ENCODE measurements at places on chromosomes 2 and 18.

- DNase-seq = no peak
These were observed 3.8 kb downstream of the STAM2 start for GRCh38 chr2:152171718-152172117.

DNA sequence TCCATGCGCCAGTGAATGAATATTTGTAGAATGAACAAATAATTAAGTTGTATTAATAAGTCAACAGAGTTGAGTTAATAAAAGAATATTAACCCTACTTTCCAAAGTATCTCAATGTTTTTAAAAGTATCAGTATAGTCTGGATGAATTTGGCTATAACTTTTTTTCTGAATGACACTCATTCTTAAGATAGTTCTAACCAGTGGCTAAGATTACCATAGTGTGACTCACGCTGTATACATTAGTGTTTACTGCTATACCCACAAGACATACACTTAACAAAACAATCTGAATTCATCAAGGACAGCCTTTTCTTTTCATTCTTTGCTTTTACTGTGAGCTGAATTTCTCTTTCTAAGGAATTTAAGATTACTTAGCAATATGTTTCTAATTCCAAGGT lies 77.0 kb upstream of the PDE1A start:
- DNase-seq = no peak

DNA sequence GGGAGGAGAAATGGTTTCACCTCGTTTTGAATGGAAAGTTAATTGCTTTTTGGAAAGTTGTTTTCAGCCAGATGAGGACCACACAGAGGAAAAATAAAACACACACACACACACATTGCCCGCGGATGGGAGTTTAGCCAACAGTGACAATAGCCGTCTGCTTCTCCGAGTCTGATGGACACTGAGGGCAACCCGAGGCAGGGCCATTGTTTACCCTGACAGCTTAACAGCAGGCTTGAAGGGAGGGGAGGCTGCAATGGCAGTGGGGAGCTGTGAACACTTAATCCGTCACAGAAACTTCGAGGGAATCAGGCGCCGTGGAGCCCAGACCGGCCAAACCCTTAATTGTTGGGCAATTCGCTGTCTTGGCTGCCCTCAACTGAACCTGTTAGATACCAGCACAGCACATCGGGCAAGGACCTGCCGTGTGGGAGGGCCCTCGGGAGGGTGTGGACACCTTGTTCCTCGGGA lies 145.9 kb downstream of the ACKR3 start:
- no peak for DNase-seq

DNA sequence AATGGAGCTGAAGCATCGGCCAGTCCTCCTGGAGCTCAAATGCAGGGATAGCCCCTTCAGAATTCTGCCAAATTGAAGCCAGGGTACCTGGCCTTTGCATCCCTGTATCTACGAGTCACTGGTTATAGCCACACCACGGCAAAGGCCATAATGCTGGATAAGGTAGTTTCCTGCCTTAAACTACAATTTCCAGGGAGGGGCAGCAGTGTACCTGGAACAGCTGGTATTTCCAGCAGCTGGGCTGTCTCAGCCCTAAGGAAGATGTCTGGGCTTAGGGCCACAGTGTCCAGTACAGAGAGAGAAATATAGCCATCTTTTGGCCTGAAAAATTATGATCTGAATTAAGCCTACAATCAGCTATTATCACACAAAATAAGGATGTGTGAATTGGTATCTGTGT lies 180.3 kb downstream of the GCA start:
- no peak for DNase-seq

DNA sequence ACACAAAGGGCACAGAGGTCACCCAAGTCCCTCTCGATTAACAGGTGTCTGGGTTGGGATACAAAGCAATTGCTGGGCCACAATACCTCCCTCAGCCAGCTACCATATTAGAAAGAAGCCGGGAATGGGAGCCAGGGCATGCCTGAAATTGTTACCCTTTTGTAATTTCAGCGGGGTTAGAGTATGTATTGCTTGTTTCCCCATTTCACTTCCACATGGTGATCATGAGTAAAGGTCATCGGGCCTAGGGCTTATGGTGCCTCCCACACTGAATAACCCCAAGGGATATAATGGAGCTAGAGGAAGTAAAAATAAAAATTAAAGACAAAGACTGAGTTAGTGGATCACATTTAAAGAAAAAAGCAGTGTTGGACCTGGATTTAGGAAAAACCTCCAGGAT lies 437.2 kb upstream of the KLHL29 start:
- no peak for DNase-seq

DNA sequence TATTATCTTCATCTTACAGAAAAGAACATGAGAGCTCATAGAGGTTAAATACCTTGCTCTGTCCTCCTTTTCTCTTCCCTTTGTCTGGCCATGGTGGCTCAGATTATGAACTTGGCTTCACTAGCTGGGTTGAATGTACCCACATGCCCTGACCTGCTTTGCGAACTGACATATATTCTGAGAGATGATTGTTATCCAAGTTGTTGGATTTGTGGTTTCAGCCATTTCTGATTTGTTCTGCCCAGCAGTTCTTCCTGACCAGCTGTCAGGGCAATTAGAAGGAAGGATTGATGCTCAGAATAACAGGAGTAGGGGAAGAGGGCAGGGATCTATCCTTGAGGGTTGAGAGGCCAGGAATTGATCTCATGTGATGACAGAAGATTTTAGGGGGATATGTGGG lies 236.8 kb upstream of the FAM98A start:
- DNase-seq = no peak

- DNase-seq = no peak
These were observed 16.2 kb upstream of the RHOB start for GRCh38 chr2:20430461-20431300.

- no peak for DNase-seq
These were observed 210.6 kb downstream of the CAMKMT start for GRCh38 chr2:44572196-44572900.

GRCh38 chr18:58727776-58728500 lies 56.7 kb downstream of the MALT1 start:
- DNase-seq = no peak

GRCh38 chr2:8729939-8730338 lies 48.1 kb downstream of the ID2 start:
- DNase-seq = no peak

DNA sequence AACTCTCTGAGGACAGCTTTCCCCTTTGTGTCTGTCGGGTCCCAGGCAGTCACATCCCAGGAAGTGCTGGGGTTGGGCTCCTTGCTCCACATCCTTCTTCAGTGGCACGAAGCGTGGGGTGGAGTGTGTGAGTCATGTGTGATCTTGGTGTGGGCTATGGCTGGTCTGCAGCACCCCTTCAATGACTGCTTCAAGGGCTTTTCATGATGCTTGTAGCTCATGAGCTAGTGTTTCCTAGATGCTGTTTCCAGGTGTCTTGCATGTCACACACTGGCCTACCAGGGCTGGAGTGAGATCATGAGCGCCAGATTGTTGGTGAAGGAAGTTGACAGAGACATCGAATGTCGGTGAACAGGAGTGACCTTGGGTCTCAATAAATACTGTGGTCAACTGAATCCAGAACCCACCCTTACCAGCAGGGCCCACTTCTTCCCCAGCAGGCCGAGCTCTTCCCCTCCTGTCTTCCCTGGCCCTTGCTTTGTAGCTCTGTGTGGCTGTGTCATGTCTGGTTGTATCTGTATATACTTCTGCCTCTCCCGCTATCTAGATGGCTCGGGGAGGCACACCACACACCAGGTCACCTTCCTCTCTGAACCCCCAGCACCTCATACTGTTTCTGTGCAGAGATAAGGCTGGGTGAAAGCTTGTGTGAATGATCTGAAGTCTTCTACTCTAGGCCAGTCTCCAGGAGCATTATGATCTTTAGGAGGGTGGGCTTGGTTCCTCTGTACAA lies 3.8 kb downstream of the C2orf92 start:
- DNase-seq = no peak

- no peak for DNase-seq
These were observed 21.6 kb upstream of the SLC35G4 start for GRCh38 chr18:11587846-11588245.

DNA sequence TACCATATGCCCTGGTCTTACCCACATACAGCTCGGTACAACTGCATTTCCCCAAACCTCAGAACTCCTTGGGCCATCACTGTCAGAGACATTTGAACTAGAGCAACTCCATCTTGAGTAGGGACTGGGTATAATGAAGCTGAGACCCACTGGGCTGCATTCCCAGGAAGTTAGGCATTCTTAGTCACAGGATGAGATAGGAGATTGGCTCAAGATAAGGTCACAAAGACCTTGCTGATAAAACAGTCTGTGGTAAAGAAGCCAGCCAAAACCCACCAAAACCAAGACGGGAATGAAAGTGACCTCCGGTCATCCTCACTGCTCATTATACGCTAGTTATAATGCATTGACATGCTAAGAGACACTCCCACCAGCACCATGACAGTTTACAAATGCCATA lies 131.3 kb downstream of the PIK3C3 start:
- no peak for DNase-seq

- DNase-seq = no peak
These were observed 276.3 kb downstream of the RND3 start for GRCh38 chr2:150211164-150211631.

DNA sequence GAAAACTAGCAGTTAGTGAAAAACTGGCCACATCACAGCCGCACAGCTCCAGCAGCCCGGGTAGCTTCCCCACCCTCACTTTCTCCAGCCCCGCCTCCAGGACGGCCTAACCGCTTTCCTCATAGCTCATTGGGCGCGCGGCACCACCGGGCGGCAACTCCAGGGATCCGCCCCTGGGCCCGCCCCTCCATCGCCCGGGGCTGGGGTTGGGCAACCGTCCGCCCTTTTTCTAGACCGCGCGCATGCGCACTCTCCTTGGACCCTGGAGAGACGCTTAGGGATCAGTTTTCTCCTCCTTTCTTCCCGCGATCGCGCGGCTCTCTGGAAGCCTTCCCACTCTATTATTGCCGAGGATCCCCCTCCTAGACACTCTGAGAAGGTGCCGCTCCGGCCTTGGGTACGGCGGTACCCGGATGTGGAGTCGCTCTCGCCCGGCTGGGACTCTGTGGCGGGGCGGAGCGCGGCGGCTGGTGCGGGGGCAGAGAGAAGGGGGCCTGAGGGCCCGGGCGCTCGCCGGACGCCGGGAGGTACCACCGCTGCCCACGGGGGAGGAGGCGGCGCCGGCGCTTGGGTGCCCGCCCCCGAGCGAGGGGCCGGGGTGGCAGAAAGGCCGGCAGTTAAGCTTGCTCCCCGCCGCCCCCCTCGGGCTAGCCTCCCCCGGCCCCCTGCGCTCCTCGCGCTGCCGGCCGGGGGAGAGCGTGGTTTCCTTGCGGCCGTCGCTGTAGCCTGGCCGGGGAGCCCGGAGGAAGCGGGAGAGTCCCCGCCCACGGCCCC lies at the start of gene MIB1:
Gene MIB1, plus strand, starts transcription at position 255 of the 774 bp plus-strand sequence. CDS start 792 bp downstream, outside the sequence.
- peak; percentile 80 for DNase-seq

GRCh38 chr18:31658670-31659575 lies 25.5 kb downstream of the B4GALT6 start:
- DNase-seq = no peak

GRCh38 chr2:7634409-7634808 lies 717.2 kb downstream of the RNF144A start:
- DNase-seq = no peak

DNA sequence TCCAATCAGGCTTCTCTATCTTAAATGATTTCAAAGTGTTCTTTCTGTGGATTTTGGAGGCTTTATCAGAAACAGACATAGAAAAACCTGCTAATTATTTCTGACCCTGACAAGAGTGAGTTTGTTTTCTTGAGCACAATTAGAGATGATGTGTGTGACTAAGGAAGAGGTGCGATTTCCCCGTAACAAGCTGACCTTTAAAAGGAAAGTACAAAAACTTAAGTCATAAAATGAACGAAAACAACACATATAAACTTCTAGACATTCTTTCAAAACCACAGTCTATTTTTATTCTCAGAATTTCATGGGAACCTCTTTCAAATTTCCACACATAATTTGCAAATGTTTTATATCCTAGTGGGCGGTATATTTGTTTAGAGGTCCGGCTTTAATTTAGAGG lies 604.8 kb downstream of the CPS1 start:
- no peak for DNase-seq

GRCh38 chr2:48512571-48512970 lies 17.4 kb upstream of the STON1 start:
- no peak for DNase-seq

DNA sequence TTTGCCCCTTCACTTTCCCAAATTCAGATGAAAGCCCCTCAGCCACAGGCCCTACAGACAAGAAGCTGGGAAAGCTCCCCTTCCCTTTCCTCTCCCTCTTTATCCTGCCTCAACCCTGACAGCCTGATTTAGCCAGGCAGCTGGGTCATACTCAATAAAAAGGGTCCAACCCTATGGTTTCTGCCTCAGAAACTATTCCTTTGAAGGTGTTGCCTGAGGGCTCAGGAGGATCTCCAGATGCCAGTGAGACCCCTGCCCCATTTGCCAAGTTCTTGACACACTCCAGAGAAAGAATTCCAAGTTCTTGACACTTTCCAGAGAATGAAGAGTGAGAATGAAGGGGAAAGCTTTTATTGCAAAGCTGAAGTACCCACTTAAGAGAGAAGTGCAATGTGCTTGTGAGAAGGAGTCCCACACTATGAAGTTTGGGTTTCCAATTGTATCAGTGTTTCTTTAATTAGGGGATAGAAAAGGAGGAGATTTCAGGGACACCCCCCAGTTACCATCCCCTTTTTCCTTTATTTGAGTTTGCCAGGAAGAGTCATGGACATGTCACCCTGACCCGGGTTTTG lies 576.2 kb downstream of the METTL4 start:
- DNase-seq = no peak

- DNase-seq = no peak
These were observed 83.6 kb downstream of the MRPS9 start for GRCh38 chr2:105121434-105121833.

DNA sequence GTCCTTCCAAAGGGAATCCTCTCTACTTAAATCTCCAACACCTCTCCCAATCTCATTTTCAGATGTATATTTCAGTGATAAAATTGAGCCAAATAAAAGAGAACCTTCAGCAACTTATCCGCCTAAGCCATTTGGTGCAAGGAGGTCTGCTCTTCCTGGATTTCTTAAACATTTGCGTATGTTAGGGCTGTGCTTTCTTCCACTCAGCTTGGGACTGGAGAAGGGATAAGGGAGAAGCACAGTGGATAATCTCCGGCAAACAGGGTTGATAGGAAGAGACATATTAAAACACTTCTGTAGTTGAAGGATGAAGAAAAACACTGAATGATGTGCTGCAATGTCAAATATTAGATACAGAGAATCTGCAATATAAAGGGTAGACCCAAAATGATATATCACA lies 796.2 kb downstream of the KCNJ3 start:
- DNase-seq = no peak

DNA sequence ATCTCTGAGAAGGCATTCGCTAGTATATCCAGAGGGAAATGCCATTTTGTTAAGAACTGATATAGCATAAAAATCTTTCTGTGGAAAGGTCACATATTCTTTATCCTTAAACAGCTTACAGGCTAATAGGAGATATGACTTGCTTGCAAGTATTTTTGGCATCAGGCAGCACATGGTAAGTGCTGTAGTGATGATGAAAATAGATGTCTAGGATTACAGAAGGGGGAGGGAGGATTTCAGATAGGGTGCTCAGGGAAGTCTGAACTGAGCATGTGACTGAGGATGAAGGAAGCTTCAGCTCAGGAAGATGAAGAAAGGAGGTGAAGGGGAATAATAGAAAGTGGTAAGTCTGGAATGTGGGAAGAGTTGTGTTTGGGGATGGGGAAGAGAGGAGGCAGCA lies 158.5 kb upstream of the NOSTRIN start:
- DNase-seq = no peak
